ENCODE measurements at places on chromosomes 4 and X. TPM values are rescaled to one million over a fixed set of nuclear protein-coding genes. Genes with fewer than 3 reads are reported as not detected.

Gene TIMM17B
- total RNA-seq, result 49.8 TPM

Gene SSX3
- total RNA-seq, result not detected

Gene VCX
- not detected for total RNA-seq

Gene HTRA3
- total RNA-seq, result 50.8 TPM

Gene PABPC5
- total RNA-seq, result 0.67 TPM

Gene DDX53
- not detected for total RNA-seq

Gene RNF150
- 69.2 TPM for total RNA-seq

Gene DKC1
- 22.4 TPM for total RNA-seq

Gene UGT2B7
- total RNA-seq, result not detected

Gene IL2
- not detected for total RNA-seq

Gene PNMA6A
- total RNA-seq, result 0.78 TPM

Gene MECP2
- total RNA-seq, result 37.6 TPM

Gene GYG2
- total RNA-seq, result 1.3 TPM

Gene PLAC8
- 1.2 TPM for total RNA-seq

Gene STK32B
- 0.22 TPM for total RNA-seq

Gene SPANXA2
- total RNA-seq, result not detected

Gene RNF128
- total RNA-seq, result 0.32 TPM

Gene BLOC1S4
- total RNA-seq, result 7.5 TPM

Gene TRO
- total RNA-seq, result 4.6 TPM

Gene SCRG1
- total RNA-seq, result 1.1 TPM

Gene FAM184B
- total RNA-seq, result 0.03 TPM

Gene XAGE2
- not detected for total RNA-seq

Data from cardiac septum (tissue), 1 donor.